ENCODE measurements at places on chromosomes 1 and 21. TPM values are rescaled to one million over a fixed set of nuclear protein-coding genes. Genes with fewer than 3 reads are reported as not detected.

- H3K4me3 ChIP-seq: no peak overlapping the region
- H3K4me1 ChIP-seq: no peaks in the 10 kb centered on the region
- no peak overlapping the region for H3K27ac ChIP-seq
- no peaks in the 10 kb centered on the region for H3K36me3 ChIP-seq
- DNase-seq: no peak
Measured at GRCh38 chr1:197958438-197959305, 41.5 kb downstream of the LHX9 start.

GRCh38 chr21:14991957-14992356 lies 72.8 kb downstream of the NRIP1 start:
- no peaks in the 10 kb centered on the region for H3K4me1 ChIP-seq
- H3K36me3 ChIP-seq: no peaks in the 10 kb centered on the region

DNA sequence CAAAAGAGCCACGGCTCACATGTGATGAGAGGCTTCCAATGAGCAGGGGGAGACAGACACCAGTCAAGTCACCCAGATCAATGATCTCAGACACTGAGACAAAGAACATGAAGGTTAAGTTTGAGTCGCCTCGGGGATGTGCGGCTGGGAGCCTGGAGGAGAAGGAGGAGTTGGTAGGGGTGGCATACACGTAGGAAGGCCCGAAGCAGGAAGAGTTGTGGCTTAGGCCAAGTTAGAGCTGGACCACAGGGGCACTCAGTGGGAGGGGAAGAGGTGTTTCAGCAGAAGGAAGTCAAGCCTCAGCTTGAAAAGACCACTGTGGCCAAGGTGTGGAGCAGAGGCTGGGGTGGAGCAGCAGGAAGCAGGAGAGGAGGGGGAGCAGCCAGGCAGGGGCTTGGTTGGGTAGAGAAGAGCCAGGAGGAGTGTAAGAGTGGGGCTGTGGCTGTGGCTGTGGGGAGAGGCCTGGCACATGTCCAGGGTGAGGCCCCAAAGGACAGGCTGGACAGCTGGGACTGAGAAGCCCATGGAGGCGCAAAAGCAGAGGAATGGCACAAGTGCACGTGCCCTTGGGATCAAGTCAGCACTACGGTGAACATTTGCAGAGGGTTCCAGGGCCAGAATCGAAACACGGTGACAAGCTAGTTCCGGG lies 27.6 kb downstream of the CTNNBIP1 start:
- H3K36me3 ChIP-seq: no peaks in the 10 kb centered on the region
- no peaks in the 10 kb centered on the region for H3K27me3 ChIP-seq
- no peak overlapping the region for H3K27ac ChIP-seq
- no peak overlapping the region for H3K4me3 ChIP-seq
- no peak for DNase-seq

DNA sequence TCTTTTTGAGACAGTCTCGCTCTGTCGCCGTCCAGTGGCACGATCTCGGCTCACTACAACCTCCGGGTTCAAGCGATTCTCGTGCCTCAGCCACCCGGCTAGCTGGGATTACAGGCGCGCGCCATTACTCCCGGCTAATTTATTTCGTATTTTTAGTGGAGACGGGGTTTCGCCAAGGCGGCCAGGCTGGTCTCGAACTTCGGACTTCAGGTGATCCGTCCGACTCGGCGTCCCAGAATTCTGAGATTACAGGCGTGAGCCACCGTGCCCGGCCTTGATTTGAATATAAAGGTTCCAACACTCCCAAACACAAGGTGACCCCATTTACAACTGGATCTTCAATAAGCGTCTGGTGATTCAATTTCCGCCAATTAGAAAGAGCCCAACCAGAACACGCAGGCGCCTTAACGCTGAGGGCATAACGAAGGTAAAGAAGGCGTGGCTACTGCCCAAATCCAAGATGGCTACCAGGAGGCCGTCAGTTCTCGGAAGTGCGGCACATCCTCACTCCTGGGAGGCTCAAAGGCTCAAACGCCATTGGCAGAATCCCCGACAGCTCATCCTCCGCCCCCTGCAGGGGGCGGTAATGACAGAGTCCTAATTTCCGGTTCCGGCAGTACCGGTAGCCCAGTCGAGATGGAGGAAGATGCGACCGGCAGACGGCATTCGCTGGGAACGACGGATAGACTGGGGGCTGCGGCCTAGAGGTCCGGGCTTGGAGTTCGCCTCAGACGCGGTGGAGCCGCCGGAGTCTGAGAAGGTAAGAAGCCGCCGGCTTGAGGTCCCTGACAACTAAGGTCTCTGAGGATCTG lies at the start of gene SLC25A44:
Gene SLC25A44, plus strand, starts transcription at position 617 of the 812 bp plus-strand sequence. CDS start 5,744 bp downstream, outside the sequence.
- H3K36me3 ChIP-seq: no peaks in the 10 kb centered on the region
- H3K4me3 ChIP-seq: peak within 1 kb of the TSS; percentile 93
- peak; percentile 98 for DNase-seq
- H3K27ac ChIP-seq: peak within 1 kb of the TSS; percentile 78
- H3K27me3 ChIP-seq: no peaks in the 10 kb centered on the region
- H3K4me1 ChIP-seq: no peaks in the 10 kb centered on the region

Gene SFT2D2
- total RNA-seq: 42.2 TPM

Gene AIRE
- not detected for total RNA-seq

Gene RNU1-1
- under 0.01 TPM for total RNA-seq

DNA sequence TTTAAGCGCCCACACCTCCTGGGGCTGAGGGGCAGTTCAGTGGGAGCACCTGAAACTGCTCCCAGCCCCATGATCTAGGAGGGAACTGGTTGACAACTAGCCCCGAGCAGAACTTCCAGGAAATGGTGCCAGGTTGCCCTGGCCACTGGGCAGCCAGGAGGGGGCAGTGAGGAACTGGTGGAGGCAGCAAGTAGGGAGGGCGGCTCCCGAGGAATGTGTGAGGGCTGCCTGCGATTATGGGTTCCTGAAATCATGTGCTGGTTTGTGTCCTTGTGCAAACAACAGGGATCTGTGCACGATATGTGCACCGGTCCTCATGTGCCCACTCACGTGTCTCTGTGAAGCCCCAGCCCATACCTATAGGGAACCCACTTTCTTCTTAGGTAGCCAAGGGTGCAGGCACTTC lies 9.9 kb downstream of the GPR3 start:
- H3K36me3 ChIP-seq: no peaks in the 10 kb centered on the region
- no peak overlapping the region for H3K4me3 ChIP-seq
- H3K27ac ChIP-seq: peak overlapping the region; percentile 93
- H3K4me1 ChIP-seq: peaks cover 54% of the 10 kb centered on the region

DNA sequence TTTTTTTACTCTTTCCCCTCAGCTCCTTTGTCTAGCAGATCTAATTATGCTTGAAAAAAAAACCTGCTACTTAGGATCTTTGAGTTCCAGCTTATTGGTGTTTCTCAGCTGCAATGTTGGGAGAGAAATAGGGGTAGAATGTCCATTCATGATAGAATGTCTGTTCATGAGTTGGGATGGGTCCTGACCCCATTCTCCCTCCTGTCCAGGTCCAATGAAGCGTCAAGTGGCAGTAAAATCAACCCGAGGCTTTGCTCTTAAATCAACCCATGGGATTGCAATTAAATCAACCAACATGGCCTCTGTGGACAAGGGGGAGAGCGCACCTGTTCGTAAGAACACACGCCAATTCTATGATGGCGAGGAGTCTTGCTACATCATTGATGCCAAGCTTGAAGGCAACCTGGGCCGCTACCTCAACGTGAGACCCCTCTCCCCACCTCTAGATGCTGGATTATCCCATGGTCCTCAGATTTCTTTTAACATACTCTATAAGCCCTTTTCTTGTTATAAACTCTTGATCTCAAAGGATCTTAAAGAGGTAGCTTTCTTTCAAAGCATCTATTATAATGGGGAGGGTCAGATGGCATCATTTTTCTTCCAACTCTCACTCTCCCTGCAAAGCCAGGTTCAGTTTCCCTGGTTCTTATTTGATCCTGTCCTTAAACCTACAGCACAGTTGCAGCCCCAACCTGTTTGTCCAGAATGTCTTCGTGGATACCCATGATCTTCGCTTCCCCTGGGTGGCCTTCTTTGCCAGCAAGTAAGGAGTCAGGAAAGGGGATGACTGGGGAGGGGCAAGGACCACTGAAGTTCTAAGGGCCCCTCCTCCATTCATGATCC lies 11.1 kb downstream of the CERS2 start:
- H3K36me3 ChIP-seq: peaks cover 16% of the 10 kb centered on the region
- H3K4me3 ChIP-seq: no peak overlapping the region
- H3K27ac ChIP-seq: no peak overlapping the region
- DNase-seq: no peak
- H3K27me3 ChIP-seq: no peaks in the 10 kb centered on the region

DNA sequence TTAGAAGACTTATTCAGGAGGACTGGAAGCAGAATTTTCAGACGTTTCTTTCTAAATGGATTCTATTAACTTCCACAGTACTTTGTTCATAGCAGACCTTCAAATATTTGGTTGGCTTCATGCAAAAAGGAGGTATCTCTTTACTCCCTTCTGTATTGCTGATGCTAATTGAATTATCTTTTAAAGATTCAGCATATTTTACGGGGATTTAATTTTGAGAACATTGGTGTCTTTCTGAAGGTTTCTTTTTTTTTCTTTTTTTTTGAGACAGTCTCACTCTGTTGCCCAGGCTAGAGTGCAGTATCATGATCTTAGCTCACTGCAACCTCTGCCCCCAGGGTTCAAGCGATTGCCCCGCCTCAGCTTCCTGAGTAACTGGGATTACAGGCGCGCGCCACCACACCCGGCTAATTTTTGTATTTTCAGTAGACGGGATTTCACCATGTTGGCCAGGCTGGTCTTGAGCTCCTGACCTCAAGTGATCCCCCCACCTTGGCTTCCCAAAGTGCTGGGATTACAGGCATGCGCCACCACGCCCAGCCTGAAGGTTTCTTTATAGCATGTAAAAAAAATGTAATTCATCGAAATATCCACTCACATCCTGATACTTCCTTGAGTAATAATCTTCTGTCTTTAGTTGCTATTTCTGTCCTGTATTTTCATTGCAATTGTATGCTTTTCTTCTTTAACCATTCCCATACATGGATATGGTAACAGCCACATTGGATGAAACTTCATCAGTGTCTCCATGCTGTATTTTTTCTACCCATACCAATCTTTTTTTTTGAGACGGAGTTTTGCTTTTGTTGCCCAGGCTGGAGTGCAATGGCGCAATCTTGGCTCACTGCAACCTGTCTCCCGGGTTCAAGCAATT lies 14.5 kb downstream of the CNST start:
- no peak overlapping the region for H3K4me3 ChIP-seq
- H3K36me3 ChIP-seq: no peaks in the 10 kb centered on the region
- DNase-seq: no peak
- H3K4me1 ChIP-seq: peaks cover 3% of the 10 kb centered on the region
- no peaks in the 10 kb centered on the region for H3K27me3 ChIP-seq

GRCh38 chr1:39689214-39689613 lies 2.0 kb downstream of the HPCAL4 start:
- H3K27ac ChIP-seq: no peak overlapping the region
- no peak overlapping the region for H3K4me3 ChIP-seq
- no peak for DNase-seq

Gene UTS2
- total RNA-seq: not detected

Gene ADORA3
- 9.5 TPM for total RNA-seq
